Heart right ventricle (tissue), 16 donors: ENCODE measurements at places on chromosomes 2 and 18. TPM values are rescaled to one million over a fixed set of nuclear protein-coding genes. Genes with fewer than 3 reads are reported as not detected.

Gene VIT
- total RNA-seq = 3.2 TPM

Gene GALR1
- total RNA-seq = not detected

Gene SP140L
- 4.7 TPM for total RNA-seq

DNA sequence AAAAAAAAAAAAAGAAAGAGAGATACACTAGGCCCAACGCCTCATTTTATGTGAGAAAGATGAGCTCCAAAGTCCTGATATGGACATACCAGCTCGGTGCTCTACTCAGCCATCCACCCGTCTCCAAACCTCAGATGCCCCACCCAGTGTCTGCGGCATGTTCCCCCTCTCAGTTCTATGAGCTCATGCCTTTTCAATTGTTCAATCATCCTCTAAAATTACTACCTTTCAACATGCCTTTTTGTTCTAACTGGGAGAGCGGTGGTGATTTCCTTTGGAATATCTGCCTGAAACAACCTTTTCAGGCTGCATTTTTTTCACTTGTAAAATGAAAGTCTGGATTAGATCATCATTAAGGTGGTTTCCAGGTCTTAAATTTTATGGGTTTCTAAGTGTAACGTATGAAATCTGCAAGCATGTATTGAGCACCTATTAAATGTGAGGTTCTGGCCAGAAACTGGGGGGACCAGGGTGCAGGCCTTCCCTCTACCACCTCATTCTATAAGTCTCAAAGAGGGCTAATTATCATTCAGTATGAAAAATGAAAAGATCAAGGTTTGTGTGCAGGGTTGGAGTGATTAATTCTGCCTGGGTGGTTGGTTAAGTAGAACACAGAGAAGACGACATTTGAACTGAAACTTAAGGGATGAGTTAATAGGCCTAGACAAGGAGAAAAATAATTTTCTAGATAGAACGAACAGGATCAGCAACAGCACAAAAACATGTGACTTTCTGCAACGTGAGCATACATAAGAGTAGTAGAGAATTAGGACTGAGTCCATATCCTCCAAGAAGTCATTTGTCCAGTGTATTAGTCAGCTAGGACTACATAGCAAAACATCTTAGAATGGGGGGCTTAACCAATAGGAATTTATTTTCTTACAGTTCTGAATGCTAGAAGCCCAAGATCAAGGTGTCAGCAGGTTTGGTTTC lies 87.4 kb upstream of the GLS start:
- DNase-seq = no peak
- H3K4me3 ChIP-seq = no peak overlapping the region
- H3K36me3 ChIP-seq = no peaks in the 10 kb centered on the region
- peaks cover 8% of the 10 kb centered on the region for H3K4me1 ChIP-seq
- H3K27me3 ChIP-seq = no peaks in the 10 kb centered on the region

GRCh38 chr2:8992643-8993042 lies 10.8 kb downstream of the MBOAT2 start:
- no peaks in the 10 kb centered on the region for H3K27me3 ChIP-seq
- H3K4me1 ChIP-seq = no peaks in the 10 kb centered on the region
- no peak for DNase-seq

DNA sequence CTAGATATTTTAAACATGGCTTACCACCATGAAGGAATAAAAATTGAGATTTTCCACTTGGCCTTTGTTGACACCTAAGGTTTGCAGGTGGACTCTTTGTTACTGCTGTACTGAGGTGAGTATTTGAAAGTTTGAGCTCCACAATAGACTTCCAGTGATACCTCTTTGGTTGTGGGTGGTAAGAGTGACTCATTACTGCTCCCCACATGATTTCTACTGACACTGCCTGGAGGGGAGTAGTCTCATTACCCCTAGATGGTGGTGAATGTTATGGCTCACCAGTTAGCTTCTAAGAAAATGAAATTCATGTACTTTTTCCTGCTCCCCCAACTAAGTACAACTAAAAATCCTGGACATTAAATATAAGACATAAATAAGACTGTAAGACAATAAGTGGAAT lies 1183.1 kb upstream of the TMEFF2 start:
- no peaks in the 10 kb centered on the region for H3K27me3 ChIP-seq
- no peak overlapping the region for H3K27ac ChIP-seq

GRCh38 chr2:236208019-236208926 lies 40.1 kb upstream of the GBX2 start:
- H3K27ac ChIP-seq = no peak overlapping the region
- peaks cover 3% of the 10 kb centered on the region for H3K27me3 ChIP-seq
- no peaks in the 10 kb centered on the region for H3K4me1 ChIP-seq
- H3K4me3 ChIP-seq = no peak overlapping the region
- no peaks in the 10 kb centered on the region for H3K36me3 ChIP-seq

- H3K27ac ChIP-seq = no peak overlapping the region
- no peaks in the 10 kb centered on the region for H3K36me3 ChIP-seq
- H3K4me3 ChIP-seq = no peak overlapping the region
- no peak for DNase-seq
- H3K4me1 ChIP-seq = no peaks in the 10 kb centered on the region
- no peaks in the 10 kb centered on the region for H3K27me3 ChIP-seq
These were observed 63.2 kb upstream of the KLHL29 start for GRCh38 chr2:23321751-23322150.

DNA sequence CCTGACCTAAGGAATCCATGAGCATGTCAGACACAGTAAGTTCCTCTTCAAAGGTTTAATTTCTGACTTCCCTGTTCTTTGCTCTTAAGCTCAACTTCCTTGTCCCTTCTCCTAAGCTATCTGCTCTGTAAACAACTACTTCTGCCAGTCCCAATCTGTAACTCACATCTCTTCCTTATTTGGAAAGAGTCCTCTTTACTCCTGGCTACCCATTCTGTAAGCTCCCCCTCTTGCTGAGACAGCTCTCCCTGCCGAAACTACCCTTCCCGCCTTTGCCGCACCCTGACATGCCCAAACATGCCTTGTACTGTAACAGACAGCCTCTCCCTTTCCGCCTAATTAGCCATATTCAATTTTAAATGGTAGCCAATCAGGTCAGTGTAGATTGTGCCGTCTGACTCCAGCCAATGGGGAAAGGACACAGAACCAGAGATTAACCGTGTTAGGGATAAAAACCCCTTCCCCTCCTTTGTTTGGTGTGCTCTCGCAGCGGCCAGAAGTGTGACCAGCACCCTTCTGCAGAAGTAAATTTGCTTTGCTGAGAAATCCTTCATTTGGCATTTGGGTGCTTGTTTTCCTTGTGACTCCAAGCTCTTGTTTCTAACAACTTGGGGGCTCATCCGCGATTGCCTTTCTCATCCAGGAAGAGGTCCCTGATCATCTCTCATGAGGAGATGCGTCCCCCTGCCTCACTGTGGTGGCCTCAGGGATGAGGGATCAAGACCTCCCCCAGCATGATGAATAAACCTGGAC lies 49.0 kb downstream of the PIAS2 start:
- no peaks in the 10 kb centered on the region for H3K27me3 ChIP-seq
- DNase-seq = no peak
- H3K4me1 ChIP-seq = no peaks in the 10 kb centered on the region
- no peak overlapping the region for H3K4me3 ChIP-seq
- peaks cover 8% of the 10 kb centered on the region for H3K36me3 ChIP-seq
